ENCODE measurements at places on chromosomes 12 and 14. TPM values are rescaled to one million over a fixed set of nuclear protein-coding genes. Genes with fewer than 3 reads are reported as not detected.

NABP2 gene
- 55.3 TPM for polyA plus RNA-seq

GPRC5D gene
- not detected for polyA plus RNA-seq

CBLN3 gene
- 7.8 TPM for polyA plus RNA-seq

RASSF9 gene
- 1.5 TPM for polyA plus RNA-seq

TAS2R9 gene
- not detected for polyA plus RNA-seq

GXYLT1 gene
- polyA plus RNA-seq, result 6.8 TPM

PPP1R1A gene
- not detected for polyA plus RNA-seq

CCDC196 gene
- polyA plus RNA-seq, result not detected

EML5 gene
- 0.06 TPM for polyA plus RNA-seq

HOXC12 gene
- not detected for polyA plus RNA-seq

HAL gene
- 0.51 TPM for polyA plus RNA-seq

OSBPL8 gene
- 14.2 TPM for polyA plus RNA-seq

DCN gene
- 0.38 TPM for polyA plus RNA-seq

GRCh38 chr14:54562334-54562733 lies 4.6 kb upstream of the SAMD4A start:
- DNase-seq, result no peak
- no peak overlapping the region for H3K4me3 ChIP-seq
- no peak overlapping the region for H3K27ac ChIP-seq
- H3K36me3 ChIP-seq, result no peaks in the 10 kb centered on the region
- H3K4me1 ChIP-seq, result peaks cover 10% of the 10 kb centered on the region

- no peak overlapping the region for H3K4me3 ChIP-seq
- H3K27me3 ChIP-seq, result no peaks in the 10 kb centered on the region
- peaks cover 19% of the 10 kb centered on the region for H3K4me1 ChIP-seq
- H3K36me3 ChIP-seq, result no peaks in the 10 kb centered on the region
These were observed 95.0 kb downstream of the C12orf75 start for GRCh38 chr12:105425254-105426174.

GRCh38 chr12:76720068-76720467 lies 43.8 kb upstream of the ZDHHC17 start:
- DNase-seq, result no peak
- no peaks in the 10 kb centered on the region for H3K27me3 ChIP-seq
- H3K27ac ChIP-seq, result no peak overlapping the region
- H3K36me3 ChIP-seq, result no peaks in the 10 kb centered on the region
- H3K4me1 ChIP-seq, result no peaks in the 10 kb centered on the region

DNA sequence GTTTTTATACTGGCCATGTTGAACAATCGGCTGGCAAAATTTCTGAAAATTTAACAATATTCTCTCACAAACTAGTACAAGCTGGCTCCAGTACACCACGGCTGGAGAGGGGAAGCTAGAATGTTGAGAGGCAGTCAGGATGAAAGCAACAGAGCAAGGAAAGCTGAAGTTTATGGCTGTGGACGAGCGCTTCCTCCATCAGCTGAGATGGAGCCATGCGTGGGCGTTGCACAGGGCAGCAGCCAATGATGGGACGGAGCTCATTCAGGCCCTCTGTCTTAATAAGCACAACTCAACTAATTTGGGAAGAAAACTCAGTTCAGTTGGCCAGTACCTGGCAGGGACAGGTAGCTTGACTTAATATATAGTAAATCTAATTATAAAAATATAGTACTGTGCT lies 14.1 kb upstream of the DCP1B start:
- no peak for DNase-seq
- no peak overlapping the region for H3K4me3 ChIP-seq
- H3K27ac ChIP-seq, result no peak overlapping the region
- H3K27me3 ChIP-seq, result peaks cover 16% of the 10 kb centered on the region
- no peaks in the 10 kb centered on the region for H3K4me1 ChIP-seq
- H3K36me3 ChIP-seq, result no peaks in the 10 kb centered on the region

DNA sequence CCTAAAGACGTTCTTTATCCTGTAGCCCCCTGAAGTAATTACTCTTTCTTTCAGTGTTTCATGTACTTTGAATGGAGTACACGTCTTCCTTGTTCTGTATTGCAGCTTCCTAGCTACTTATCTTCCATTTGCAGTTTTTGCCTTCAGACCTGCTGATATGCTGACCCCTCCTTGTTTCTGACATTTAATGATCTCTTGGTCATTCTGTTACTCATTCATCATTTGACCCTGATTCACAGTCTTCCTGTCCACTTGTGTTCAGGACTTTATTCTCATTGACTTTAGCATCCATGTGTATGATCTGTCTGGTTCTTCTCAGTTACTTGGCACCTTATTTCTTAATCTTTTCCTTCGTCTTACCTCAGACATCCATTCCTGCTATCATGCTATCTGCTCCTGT lies 22.2 kb downstream of the CPSF2 start:
- no peaks in the 10 kb centered on the region for H3K27me3 ChIP-seq
- peaks cover 25% of the 10 kb centered on the region for H3K36me3 ChIP-seq
- H3K4me3 ChIP-seq, result no peak overlapping the region

- no peak overlapping the region for H3K27ac ChIP-seq
- no peaks in the 10 kb centered on the region for H3K27me3 ChIP-seq
- no peak overlapping the region for H3K4me3 ChIP-seq
- H3K4me1 ChIP-seq, result peaks cover 24% of the 10 kb centered on the region
- DNase-seq, result no peak
These were observed 3.4 kb downstream of the PTPN6 start for GRCh38 chr12:6954316-6955107.

DNA sequence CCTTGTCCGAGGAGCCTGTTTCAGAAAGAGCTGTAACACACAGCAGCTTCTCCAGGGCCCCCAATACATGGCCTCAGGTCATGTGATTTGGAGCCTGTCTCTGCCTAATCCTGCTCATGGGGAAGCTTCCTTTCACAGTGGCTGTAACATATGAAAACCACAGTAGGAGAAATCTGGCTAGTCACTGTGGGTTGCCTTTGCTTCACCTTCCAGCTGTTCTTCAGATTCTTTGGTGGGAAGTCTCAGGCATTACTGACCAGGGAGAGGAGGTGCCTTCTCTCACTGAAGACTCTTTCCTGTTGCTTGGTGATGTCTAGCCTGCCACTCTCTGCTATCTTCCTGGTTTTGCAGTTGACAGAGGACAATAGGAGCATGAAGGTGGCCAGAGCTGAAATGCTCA lies 350.6 kb downstream of the DPF3 start:
- no peaks in the 10 kb centered on the region for H3K36me3 ChIP-seq
- no peak for DNase-seq
- H3K4me1 ChIP-seq, result no peaks in the 10 kb centered on the region
- no peaks in the 10 kb centered on the region for H3K27me3 ChIP-seq

- no peak overlapping the region for H3K4me3 ChIP-seq
- H3K4me1 ChIP-seq, result peaks cover 6% of the 10 kb centered on the region
These were observed 7.4 kb downstream of the WNT1 start for GRCh38 chr12:48985475-48985897.

DNA sequence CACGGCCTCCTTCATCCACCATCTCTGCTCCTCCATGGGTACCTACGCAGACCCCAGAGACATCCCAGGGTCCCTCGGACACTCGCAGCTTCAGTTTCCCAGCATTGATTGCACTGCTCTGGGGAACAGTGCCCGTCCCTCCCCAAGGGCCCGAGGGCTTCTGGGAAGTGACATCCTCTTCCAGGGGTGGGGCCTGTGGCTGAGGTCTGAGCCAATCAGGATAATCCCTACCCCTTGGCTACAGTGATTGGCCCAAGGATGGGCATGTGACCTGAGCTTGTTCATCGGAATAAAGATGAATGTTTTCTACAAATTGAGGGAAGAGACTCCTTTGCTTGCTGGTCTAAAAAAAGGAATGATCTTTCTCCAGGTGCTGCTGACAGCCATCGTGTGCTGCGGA lies 37.3 kb upstream of the MYL2 start:
- no peak for DNase-seq
- no peaks in the 10 kb centered on the region for H3K36me3 ChIP-seq
- no peak overlapping the region for H3K27ac ChIP-seq
- no peak overlapping the region for H3K4me3 ChIP-seq
- H3K27me3 ChIP-seq, result peaks cover 2% of the 10 kb centered on the region

DNA sequence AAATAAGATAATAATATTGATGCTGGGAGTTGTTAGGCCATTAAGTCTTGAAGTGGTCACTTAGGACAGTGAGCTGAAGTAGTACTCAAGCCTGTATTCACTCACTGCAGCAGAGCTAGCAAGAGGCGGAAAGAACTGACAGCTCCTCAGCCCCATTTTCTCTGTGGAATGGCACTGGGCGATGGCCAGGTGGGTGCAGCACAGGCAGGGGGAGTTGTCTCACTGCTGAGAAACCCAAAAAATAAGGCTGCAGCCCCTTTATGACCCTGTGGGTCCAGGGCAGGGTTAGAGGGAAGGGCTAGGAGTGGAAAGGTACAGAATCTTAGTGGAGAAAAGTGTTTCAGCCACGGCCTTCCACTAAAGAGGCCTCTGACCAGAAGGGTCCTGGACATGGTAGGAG lies 35.5 kb downstream of the PDZRN4 start:
- H3K36me3 ChIP-seq, result no peaks in the 10 kb centered on the region
- H3K27ac ChIP-seq, result no peak overlapping the region
- no peak for DNase-seq

- DNase-seq, result no peak
- no peak overlapping the region for H3K4me3 ChIP-seq
- no peaks in the 10 kb centered on the region for H3K27me3 ChIP-seq
- no peaks in the 10 kb centered on the region for H3K36me3 ChIP-seq
- H3K4me1 ChIP-seq, result no peaks in the 10 kb centered on the region
These were observed 120.3 kb downstream of the VRK1 start for GRCh38 chr14:96917442-96917963.

GRCh38 chr12:57191410-57191809 lies 25.2 kb upstream of the NXPH4 start:
- no peaks in the 10 kb centered on the region for H3K4me1 ChIP-seq
- H3K27me3 ChIP-seq, result no peaks in the 10 kb centered on the region
- H3K4me3 ChIP-seq, result no peak overlapping the region
- H3K27ac ChIP-seq, result no peak overlapping the region
- DNase-seq, result no peak

DNA sequence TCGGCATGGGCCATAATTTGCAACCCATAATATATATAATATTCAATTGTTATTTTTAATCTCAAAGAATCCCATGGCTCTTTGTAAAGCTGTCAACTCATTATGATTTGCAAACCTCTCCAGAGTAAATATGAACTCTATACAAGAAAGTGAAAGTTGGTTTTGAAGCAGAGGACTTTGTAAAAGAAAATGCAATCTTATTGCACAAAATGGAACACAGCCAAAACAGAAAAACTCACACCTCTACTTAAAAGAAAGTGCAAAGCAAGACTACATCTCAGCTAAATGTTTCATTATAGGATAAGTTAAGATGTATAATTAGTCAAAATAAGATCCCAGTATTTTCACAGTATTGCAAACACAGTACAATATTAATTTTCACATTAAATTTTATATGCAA lies 111.2 kb upstream of the FLRT2 start:
- no peak overlapping the region for H3K27ac ChIP-seq
- H3K36me3 ChIP-seq, result no peaks in the 10 kb centered on the region
- no peaks in the 10 kb centered on the region for H3K27me3 ChIP-seq
- H3K4me1 ChIP-seq, result peaks cover 38% of the 10 kb centered on the region
- DNase-seq, result no peak
- no peak overlapping the region for H3K4me3 ChIP-seq

- DNase-seq, result no peak
- H3K27ac ChIP-seq, result no peak overlapping the region
- no peak overlapping the region for H3K4me3 ChIP-seq
- H3K36me3 ChIP-seq, result no peaks in the 10 kb centered on the region
These were observed 238.4 kb upstream of the HMGA2 start for GRCh38 chr12:65585648-65586602.

- DNase-seq, result peak; percentile 51
- no peak overlapping the region for H3K27ac ChIP-seq
- H3K27me3 ChIP-seq, result no peaks in the 10 kb centered on the region
- no peaks in the 10 kb centered on the region for H3K4me1 ChIP-seq
- no peak overlapping the region for H3K4me3 ChIP-seq
These were observed 27.3 kb downstream of the RERG start for GRCh38 chr12:15193946-15194345.

DNA sequence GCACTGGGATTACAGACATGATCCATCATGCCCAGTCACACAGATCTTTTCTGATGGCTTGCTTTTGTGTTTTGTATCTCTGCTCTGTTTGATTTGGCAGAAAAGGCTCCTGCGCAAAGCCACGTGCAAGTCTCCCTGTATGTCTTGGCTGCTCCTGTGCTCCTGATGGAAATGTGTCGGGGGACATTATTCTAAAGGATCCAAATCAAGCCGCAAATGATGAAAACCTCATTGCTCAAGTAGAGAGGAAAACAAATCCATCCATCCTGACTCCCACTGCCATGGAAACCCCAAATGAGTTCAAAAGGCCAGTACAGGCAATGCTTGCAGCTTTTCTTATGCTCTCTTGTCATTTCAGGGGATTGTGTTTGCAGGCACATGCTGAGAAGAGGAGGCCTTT lies 93.8 kb downstream of the NDUFA12 start:
- H3K27ac ChIP-seq, result no peak overlapping the region
- H3K4me1 ChIP-seq, result no peaks in the 10 kb centered on the region
- no peaks in the 10 kb centered on the region for H3K36me3 ChIP-seq
- DNase-seq, result no peak
- H3K27me3 ChIP-seq, result no peaks in the 10 kb centered on the region
- no peak overlapping the region for H3K4me3 ChIP-seq

DNA sequence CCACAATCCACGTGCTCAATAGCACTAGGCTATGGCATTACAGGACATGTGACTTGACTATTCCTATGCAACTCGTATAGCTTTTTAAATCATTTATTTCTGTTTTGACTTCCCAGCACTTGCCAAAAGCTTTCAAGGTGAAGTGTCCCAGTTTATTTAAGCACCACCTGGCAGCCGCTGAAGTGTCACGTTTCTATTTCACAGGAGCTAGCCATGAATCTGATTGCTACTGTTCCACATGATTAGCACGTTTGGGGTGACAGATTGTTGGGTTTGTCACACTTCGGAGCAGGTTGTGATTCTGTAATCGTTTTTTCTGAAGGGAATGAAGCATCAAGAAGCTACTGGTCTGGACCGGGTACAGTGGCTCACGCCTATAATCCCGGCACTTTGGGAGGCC lies 39.9 kb upstream of the BICDL1 start:
- no peaks in the 10 kb centered on the region for H3K27me3 ChIP-seq
- no peak for DNase-seq
- H3K36me3 ChIP-seq, result no peaks in the 10 kb centered on the region
- no peak overlapping the region for H3K4me3 ChIP-seq
- H3K27ac ChIP-seq, result no peak overlapping the region

- no peaks in the 10 kb centered on the region for H3K27me3 ChIP-seq
- peaks cover 11% of the 10 kb centered on the region for H3K36me3 ChIP-seq
These were observed 19.8 kb downstream of the DAD1 start for GRCh38 chr14:22569106-22569736.

GRCh38 chr12:113173081-113173698 lies 12.1 kb downstream of the DDX54 start:
- H3K27me3 ChIP-seq, result no peaks in the 10 kb centered on the region
- H3K4me3 ChIP-seq, result no peak overlapping the region
- no peak for DNase-seq
- no peak overlapping the region for H3K27ac ChIP-seq

DNA sequence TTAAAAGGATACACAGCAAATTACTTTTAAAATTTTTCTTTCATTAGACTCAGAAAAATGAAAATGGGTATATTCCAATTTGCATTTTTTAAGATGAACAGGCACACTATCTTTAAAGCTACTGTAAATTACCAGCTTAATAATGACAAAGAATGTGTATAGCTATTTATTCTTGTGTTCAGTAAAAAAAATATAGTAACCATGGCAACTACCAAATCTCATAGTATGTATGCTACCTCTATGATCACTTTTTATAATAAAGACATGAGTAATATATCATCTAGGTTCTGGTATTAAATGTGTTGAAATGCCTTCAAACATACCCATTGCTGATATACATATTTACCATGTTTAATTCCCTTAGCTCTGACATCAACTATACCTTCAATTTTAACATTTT lies 383.2 kb downstream of the FOXG1 start:
- H3K27ac ChIP-seq, result no peak overlapping the region
- H3K27me3 ChIP-seq, result no peaks in the 10 kb centered on the region
- H3K4me1 ChIP-seq, result no peaks in the 10 kb centered on the region
- H3K36me3 ChIP-seq, result no peaks in the 10 kb centered on the region
